ENCODE measurements at places on chromosomes 4 and X. TPM values are rescaled to one million over a fixed set of nuclear protein-coding genes. Genes with fewer than 3 reads are reported as not detected.

The AFM gene
- total RNA-seq, result not detected

The SYTL5 gene
- total RNA-seq, result not detected

The COX7B2 gene
- total RNA-seq, result not detected

GRCh38 chrX:152074163-152074562 is 64.2 kb downstream of the MAGEA10 start:
- no peak for DNase-seq

GRCh38 chr4:71586087-71586763 is 197.7 kb downstream of the GC start:
- DNase-seq, result no peak

DNA sequence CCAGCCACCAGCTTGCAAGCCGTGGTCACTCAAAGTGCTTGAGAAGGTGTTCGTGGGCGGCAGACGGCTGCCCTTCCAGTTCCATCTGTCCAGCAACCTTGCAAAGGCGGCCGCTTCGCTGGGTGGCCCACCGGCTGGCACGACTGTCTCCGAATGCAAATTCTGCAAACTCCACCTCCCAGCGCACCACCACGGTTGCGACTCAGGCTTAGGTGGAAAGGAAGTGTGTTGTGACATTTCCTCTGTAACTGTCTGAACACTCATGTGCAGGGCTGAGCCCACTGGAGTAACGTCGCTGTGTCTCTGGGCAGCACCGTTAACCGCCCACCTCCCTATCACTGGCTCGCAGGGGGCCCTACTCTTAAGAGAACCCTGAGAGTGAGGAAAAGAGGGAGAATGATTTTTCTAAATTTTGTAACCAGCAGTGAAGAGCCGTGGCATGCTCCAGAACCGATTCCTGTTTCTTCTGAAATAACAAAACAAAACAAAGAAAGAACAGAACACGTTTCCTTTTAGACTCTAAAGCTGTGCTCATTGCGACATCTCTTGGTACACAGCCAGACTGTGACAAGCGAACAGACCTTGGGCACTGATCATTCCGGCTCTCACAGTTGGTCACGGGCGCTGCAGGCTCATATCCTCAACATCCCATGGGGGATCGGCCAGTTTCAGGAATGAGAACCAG is at the start of gene P2RY8:
P2RY8 (minus strand) TSS at position 155 of the 685 bp plus-strand sequence. CDS start 70,627 bp downstream, outside the sequence.
- DNase-seq, result peak; percentile 89

DNA sequence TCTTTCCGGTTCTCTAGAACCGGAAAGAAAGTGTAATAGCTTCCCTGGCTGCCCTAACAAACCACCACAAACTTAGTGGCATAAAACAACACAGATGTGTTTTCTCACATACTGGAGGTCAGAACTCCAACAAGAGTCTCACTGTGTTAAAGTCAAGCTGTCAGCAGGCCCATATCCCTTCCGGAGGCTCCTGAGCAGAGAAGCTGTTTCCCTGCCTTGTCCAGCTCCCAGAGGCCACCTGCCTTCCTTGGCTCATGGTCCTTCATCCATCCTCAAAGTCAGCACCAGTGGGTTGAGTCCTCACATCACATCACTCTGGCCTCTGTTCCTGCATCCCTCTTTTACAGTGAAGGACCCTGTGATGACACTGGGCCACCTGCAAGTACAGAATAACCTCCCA is 49.8 kb upstream of the HMX1 start:
- no peak for DNase-seq

- peak; percentile 47 for DNase-seq
Measured at GRCh38 chrX:10722851-10723250, 102.5 kb upstream of the MID1 start.

DNA sequence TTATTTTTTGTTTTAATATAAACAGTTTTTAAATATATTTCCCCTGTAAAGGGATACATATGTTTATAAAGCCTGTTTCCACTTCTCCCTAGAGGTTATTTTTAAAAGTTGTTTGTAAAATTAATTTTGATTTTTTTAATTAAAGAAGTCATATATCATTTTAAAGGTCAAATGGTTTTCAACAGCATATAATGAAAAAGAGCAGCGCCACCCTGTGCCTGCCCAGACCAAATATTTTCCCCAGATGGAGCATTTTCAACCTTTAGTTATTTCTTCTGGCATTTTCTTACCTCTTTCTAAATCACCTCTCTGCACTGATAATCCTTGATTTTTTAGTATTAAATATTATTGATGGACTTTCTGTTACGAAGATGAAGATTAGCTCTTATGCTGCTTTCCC is 21.0 kb downstream of the MSX1 start:
- DNase-seq, result no peak

DNA sequence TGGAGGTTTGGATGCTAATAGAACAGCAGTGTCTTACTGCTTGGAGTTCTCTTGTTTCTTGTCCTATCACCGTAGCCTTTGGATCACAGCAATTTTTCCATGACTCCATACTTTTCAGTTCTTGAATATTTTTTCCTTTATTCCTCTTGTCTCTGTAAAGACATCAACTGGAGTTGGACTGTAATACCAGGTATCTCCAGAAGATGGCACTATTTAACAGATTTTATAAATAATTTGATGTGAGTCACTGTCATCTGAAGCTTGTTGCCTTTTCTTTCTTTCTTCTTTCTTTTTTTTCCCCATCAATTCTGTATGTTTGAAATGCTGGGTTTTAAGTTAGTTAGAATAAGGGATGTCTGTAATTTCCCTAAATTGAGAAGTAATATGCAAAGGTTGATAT is 24.1 kb downstream of the HPRT1 start:
- no peak for DNase-seq

GRCh38 chrX:12779534-12779933 is 11.7 kb upstream of the PRPS2 start:
- no peak for DNase-seq

- no peak for DNase-seq
Measured at GRCh38 chr4:84579403-84579776, 3.5 kb upstream of the CDS1 start.
